Stimulated activated CD4-positive, alpha-beta T cell treated with anti-CD3 and anti-CD28 coated beads, Interleukin-15, amount 100 ng/mL, for 1 hour (primary cell): ENCODE measurements at places on chromosomes 5 and 9.

DNA sequence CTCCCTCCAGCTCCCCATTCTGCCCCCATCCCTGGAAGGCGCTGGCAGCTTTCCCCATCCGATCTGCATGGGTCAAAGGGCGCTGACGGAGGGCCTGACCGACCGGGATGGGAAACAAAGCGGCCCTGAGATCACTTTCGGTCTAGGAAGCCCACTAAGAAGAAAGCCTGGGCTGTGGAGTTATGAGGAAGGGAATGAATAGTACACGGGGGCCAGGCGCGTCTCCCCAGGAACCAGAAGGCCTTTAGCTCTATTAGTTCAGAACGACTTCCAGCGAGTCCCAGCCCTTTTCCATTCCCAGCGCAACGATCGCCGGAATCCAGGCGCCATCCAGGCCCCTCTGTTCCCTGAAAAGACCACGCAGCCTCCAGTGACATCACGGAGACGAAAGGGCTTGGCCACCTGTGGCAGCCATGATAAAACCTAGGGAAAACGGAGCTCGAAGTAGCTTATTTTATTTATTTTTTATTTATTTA lies 70.1 kb upstream of the CCDC180 start:
- no peak for DNase-seq

GRCh38 chr5:167057665-167058064 lies 1233.8 kb upstream of the WWC1 start:
- DNase-seq: no peak

DNA sequence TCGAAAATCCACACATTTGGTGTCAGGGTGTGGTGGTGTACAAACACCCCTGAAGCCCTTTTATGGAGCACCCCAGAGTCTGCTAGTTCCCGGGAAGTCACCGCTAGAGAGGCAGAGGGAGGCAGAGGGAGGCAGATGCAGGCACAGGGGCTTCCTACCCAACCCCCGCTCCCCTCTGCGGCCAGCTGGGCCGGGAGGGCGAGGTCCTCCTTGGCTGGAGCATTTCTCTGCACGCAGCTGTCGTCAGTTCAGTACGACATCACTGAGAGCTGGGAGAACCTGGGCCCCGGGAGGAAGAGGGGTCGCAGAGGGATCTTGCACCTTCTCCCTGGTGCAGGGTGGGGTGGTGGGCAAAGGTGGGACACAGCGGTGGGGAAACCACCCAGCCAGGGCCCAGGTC lies 15.8 kb upstream of the UBAC1 start:
- DNase-seq: no peak

GRCh38 chr9:135117281-135117680 lies 29.8 kb downstream of the OLFM1 start:
- DNase-seq: no peak

DNA sequence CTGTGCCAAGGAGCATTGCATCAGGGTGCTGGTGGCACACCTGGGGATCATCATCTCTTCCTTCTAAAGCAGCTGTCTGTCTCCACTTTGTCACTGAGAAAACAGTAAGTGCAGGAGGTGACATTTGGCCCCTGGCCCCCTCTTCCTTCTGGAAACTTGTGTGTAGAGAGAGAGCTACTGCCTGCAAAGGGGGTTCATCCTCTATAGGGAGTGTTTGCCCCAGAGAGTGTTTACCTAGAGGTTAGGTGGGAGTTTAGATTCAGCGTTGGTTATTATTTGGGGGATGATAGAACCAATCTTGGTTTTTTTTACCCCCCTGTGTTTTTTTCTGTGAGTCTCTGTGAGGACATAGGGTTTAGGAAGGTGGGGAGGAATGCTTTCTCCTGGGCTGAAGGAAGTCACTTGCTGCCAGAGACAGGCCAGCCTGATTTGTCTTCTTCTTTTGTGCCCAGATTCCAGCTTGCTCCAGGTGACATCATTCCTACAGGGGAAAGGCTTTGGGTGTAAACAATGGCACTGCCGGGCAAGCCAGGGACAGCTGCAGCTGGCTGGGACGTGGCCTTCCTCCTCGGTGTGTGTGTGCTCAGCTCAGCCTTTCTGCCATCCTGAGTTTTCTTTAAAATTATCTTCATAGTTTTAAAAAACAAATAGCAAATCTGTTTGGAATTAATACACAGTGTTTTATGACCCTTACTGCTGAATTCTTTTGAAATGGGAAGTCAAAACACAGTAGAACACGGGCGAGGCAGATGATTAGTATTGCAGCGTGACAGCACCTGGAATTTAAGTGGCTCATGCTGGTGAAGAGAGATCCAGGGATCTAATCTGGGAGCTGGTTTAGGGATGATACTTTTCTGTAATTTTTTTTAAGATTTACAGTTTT lies 24.5 kb downstream of the PRRC2B start:
- no peak for DNase-seq

GRCh38 chr9:96491079-96491879 lies 41.3 kb downstream of the HABP4 start:
- DNase-seq: no peak
